ENCODE measurements at places on chromosomes 13 and 19.

GRCh38 chr19:7582446-7582845, 13.2 kb upstream of the CAMSAP3 start:
- DNase-seq = no peak

- no peak for DNase-seq
Measured at GRCh38 chr19:11141937-11142527, 13.6 kb downstream of the SPC24 start.

- DNase-seq = no peak
Measured at GRCh38 chr19:32692727-32693061, 1.1 kb downstream of the NUDT19 start.

DNA sequence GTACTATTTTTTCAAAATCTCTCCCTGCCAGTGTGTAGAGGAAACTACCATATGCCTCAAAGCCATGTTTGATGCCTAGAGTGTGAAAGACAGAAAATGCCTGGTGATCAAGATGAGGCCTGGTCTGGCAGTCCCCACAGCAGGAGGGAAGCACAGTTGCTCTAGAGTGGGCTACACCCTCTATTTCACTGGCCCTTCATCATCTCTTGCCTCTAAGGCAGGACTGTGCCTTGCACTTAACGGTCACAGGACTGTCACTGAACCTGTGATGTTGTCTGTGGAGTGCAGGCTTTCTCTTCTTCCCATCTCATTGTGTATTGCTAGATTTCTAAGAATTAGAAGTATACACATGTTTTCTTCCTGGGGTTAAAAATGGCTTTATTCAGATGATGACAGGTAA, 16.3 kb downstream of the POLR1D start:
- DNase-seq = no peak

GRCh38 chr19:30338041-30338456, 34.1 kb upstream of the ZNF536 start:
- DNase-seq = no peak

DNA sequence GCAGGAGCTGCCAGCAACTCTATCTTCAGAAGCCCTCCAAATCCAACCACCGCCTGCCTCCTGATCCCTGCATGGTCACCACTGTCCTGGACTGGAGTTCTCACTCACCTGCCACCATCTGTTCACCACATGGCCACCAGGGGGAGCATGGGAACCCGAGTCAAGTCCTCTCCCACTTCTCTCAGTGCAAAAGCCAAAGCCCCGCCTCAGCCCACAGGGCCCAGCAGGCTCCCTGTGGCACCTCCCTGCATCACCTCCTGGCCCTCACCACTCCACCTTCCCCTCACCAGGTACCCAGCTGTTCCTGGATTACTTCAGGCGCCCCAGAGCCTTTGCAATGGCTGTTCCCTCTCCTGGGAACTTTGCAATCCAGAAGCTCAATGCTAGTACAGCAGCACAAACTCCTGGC, 5.3 kb downstream of the DHPS start:
- no peak for DNase-seq

DNA sequence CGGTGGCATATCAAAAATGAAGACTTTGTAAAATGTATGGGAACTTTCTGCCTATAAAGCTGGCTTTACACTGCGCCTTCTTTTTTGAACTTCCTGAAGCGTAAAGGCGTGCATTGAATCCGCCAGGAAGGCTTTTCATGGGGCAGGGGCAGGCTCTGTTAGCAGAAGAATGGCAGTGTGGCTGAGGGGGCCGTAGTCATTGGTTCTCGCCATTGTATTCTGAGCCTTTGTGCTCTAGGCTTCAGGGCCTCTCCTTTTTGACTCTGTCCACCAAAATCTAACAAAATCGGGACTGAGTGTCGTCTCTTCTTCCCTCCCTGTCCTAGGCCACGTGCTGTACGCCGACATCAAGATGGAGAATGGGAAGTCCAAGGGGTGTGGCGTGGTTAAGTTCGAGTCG, 14.1 kb downstream of the PRAM1 start:
- DNase-seq = no peak

DNA sequence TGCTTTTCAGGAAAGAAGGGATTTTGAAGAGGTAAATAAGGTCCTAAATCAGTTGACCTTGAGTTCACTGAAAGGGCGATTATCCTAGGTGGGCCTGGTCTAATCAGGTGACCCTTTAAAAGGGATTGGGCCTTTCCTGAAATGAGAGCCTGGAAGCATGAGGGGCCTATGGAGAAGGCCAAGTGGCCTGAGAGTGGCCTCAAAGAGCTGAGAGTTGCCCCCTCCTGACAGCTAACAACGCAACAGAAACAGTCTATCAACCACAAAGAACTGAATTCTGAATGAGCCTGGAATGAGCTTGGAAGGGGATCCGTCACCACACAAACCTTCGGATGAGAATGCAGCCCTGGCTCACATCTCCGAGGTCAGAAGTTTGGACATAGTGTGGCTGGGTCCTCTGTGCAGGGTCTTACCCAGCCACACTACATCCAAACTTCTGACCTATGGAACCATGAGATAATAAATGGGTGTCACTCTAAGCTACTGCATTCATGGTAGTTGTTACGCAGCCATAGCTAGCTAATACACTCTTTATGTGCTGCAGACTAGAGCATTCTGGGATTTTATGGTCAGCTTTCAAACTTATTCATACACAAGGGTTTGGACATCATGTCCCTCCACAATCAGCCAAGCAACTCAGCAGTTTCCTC, 72.0 kb downstream of the GNG7 start:
- DNase-seq = no peak

DNA sequence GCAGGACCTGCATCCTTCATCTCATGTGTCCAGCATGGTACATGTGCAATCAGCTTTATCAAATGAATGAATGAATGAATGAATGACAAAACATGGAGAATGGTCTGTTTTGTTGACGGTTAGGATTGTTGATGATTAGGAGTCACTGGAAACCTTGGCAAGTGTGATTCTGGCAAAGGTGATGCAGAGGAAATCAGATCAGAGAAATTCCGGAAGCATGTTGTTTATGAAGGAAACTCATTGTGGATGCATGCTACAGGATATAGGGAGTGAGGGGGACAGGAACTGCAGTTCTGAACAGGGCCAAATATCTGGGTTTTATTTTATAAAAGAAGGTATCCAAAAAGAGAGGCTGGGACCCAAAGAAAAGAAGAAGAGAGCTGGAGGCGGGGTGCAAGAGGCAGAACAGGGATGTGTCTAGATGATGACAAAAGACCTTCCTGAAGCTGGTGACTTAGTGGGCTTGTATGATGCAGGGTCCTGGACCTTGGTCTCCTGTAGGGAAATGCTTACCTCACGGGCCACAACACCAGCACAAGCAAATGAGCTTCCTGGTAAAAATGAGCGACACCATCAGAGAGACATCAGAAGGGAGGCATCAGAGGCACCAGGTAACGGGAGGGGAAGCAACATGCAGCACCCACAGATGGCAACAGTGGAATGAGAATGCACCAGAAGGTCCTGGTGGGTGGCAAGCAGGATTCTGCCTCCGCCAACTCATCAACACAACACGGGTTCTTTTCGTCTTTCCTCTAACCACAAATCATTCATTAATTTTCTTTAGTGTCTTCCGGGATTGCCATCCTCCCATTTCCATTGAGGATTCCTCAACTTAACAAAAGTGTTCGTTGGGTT, 159.6 kb downstream of the FOXO1 start:
- no peak for DNase-seq

GRCh38 chr13:102280366-102280765, 121.5 kb downstream of the FGF14 start:
- no peak for DNase-seq

- DNase-seq = no peak
Measured at GRCh38 chr19:17045907-17046502, 19.4 kb upstream of the CPAMD8 start.

DNA sequence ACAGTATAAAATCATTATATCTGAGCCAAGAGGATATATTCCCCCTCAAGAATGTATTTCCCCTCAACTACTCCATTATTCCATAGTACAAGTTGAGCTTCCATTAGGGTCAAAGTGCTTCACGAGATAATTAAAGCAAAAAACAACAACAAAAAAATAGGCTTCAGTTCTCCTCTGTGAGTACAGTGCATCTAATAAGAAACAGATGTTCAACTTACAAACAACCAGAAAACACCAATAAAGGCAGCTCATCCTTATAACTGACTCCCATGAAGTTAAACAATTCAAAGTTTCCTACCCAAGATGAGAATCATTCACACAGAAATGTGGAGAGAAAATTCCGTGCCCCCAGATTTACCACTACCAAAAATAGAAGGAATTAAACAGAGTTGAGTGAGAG, 854.4 kb downstream of the PCDH9 start:
- DNase-seq = no peak

GRCh38 chr13:83752141-83752540, 130.1 kb downstream of the SLITRK1 start:
- DNase-seq = no peak

GRCh38 chr13:33787051-33787591, 30.8 kb upstream of the RFC3 start:
- DNase-seq = no peak

DNA sequence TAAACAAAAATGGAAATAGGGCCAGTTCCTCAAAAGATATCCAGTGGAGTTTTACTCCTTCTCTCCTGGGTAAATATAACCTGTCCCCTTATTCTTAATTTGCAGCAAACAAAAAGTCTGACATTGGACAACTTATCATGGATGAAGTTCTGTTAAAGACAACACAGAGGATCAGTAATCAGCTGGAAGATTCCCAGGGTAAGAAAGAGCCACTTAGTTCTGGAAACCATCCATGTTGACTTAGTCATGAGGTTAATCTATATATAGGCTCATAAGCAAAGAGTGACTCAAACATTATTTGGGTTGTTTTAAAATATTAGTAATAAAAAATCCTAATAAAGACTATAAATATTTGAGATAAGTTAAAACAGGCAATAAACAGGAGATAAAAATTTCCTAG, 40.5 kb upstream of the EBPL start:
- DNase-seq = no peak

- no peak for DNase-seq
Measured at GRCh38 chr19:34664870-34665269, 12.1 kb downstream of the SCGB2B2 start.

DNA sequence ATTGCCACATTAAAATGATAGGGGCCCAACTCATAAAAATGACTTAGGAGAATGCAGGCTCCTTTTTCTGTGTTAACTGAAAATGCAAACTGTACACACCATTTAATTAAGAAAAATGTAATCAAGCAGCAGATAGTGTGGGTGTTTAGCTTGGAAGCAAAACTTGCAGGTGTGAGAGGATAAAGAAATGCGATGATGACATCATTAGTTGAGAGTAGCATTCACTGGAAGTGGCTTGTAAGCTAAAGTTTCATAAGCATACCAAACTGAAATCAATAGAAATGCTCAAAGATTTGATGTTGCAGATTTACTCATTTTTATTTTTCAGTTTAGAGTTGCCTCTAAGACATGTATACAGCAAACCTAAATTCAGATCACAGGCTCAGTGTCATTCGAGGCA, 86.6 kb downstream of the PRR20E start:
- no peak for DNase-seq

DNA sequence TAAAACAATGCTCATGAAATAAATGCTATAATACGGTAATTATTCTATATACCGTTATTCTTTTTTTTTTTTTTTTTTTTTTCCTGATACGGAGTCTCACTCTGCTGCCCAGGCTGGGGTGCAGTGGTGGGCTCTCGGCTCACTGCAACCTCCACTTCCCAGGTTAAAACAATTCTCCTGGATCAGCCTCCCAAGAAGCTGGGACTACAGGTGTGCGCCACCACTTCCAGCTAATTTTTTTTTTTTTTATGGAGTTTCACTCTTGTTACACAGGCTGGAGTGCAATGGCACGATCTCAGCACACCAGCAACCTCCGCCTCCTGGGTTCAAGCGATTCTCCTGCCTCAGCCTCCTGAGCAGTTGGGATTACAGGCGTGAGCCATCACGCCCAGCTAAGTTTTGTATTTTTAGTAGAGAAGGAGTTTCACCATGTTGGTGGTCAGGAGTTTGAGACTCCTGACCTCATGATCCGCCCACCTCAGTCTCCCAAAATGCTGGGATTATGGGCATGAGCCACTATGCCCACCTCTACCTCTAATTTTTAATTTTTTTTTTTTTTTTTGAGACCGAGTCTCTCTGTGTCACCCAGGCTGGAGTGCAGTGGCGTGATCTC, 6.9 kb downstream of the PPP1R15A start:
- no peak for DNase-seq

GRCh38 chr19:41352609-41353465, 885 bp downstream of the TGFB1 start:
- DNase-seq = no peak

- no peak for DNase-seq
Measured at GRCh38 chr13:95181586-95181985, 119.7 kb downstream of the ABCC4 start.

- no peak for DNase-seq
Measured at GRCh38 chr19:49506575-49507105, 5.8 kb upstream of the FCGRT start.

DNA sequence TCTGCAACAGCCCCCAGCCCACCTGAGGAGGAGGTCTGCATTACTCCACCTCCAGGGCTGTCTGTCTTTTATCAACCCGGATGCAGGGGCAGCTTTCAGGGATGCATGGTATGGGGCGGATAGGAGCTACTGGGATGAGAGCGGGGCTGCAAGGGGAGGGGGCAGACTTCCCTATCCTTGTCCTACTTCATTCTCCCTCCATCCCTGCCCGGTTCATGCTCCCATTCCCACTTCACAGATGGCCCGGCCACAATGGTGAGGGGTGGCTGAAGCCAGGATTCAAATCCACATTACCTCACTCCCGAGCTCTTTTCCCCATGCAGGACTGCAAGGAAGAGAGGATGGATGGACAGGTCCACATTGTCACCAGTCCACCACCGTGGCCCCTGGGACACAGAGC, 40.5 kb upstream of the VSTM2B start:
- no peak for DNase-seq

DNA sequence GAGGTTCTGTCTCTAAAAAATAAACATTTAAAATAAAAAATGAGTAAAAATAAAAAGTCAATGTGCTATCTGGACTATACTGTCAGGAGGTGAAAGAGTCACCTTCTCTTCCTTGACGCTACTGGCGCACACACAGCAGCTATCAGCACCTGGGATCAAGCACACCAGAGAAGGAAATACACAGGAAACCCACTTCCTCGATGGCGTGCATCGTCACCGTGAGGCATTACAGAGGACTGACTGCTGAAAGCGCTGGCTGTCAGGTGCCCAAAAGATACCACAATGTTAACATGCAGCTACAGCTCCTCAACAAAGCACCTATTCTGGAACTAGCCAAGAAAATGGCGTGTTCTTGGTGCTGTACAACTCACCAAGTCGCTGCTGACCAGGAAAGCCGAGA, 6.1 kb downstream of the SLC35E1 start:
- no peak for DNase-seq

DNA sequence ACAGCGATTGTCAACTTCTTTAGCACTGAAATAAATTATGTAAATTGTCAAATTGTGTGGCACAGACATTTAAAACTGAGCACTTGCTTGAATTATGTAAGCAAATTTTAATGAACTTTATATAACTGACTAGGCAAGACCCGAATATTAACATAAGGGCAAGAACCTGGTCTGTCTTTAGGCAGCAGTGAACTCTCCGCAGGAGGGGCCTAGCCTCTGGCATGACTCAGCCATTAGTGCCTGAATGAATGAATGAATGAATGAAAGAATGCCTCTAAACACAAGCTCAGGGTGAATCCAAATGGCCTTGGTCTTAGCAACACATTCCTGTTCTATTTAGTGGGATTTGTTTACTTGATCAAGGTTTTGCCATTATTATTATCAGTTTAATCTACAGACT, 654.7 kb upstream of the ARGLU1 start:
- no peak for DNase-seq
